ENCODE measurements at places on chromosomes 6 and 20.
A peak's percentile ranks its signal among the peaks of the same experiment; 100 is the strongest.

DNA sequence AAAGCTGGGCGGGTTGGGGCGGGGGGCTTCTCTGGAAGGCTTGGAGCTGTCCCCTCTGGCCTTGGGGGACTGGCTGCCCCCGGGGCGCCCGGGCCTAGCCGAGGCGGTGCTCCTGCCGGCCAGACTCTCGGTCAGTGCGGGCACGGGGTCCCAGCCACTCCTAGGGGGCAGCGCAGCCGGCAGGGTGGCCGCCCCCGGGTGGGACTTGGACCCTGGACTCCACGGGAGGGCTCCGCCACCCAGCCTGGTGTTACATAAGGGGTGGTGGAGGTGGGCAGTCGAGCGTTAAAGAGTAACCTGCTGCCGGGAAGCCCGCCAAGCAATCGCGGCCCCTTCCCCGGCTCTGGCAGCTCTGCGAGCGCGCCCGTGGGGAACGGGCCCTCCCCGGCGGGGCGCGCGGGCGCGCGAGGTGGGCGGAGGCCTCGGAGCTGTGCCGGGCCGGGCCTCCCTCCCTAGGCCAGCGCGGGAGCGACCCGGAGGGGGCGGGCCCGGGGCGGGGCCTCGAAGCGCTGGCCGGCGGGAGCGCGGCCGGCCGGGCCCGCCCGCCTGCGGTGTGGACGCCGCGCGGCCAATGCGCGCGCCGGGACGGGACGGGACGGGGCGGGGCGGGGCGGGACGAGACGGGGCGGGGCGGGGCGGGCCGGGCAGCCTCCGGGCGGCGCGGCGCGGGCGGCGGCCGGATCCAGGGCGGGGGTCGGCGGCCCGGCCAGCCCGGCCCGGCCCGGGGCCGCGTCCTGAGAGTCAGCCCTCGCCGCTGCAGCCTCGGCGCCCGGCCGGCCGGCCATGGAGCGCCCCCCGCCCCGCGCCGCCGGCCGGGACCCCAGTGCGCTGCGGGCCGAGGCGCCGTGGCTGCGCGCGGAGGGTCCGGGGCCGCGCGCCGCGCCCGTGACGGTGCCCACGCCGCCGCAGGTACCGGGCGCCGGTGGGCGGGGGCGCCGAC, at the start of gene SLC2A4RG:
SLC2A4RG (plus strand) TSS at position 647 of the 940 bp plus-strand sequence; CDS start at position 784, 137 bp downstream.
- no peak for DNase-seq

DNA sequence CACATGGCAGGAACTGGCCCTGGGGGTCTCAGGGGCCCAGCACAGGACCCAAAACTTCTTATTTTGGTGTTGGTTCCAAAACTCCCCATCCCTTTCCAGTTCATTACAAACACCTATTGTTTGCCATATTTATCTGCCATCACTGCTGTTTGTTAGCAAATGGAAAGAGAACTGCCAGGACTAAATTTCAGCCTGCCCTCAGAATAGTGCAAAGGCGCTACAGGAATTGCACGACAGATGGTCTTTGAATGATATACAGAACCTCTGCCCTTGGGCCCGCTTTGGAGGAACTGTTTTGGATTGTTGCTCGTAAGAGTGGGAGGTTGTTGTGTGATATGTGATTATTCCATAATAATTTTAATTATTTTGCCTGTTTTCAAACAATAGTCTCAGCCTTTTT, 199.0 kb upstream of the FBXL4 start:
- no peak for DNase-seq

GRCh38 chr6:156028335-156029131, 572.9 kb upstream of the NOX3 start:
- peak; percentile 18 for DNase-seq

DNA sequence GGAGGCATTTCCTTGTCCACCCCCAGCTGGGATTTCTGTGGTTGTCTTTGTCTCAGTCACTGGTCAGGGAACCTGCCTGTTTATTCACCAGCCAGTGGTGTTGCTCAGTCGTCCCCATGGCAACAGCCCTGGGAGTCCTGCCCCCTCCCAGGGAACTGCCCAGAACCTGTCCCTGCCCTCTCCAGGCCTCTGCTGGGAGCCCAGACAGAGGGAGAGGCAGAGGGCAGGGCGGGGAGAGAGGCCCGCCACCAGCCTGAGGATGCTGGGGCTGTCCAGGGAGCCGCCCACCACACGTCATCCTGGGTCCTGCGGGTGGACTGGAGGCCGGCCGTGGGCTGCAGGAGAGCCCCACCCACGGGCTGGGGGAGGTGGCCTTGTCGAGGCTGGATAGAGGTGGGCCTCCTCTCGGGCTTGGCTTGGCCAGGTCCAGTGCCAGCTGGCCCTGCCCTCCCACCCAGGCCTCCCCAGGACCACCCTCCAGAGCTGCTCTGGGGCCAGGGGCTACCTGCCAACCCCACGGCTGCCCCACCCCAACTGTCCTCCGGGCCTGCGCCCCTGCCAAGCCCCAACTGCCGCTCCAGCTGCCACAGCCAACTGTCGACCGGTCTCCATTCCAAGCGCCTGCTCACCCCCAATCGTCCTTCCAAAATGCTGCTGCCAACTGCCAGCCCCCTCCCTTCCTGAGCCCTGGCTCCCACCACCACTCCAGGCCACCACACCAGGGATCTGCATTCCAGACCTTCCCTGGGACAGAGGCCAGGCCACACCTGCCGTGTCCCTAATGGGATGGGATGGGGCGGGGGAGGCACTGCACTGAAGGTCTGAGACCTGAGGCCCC, 4.2 kb upstream of the ZBTB46 start:
- peak; percentile 78 for DNase-seq

DNA sequence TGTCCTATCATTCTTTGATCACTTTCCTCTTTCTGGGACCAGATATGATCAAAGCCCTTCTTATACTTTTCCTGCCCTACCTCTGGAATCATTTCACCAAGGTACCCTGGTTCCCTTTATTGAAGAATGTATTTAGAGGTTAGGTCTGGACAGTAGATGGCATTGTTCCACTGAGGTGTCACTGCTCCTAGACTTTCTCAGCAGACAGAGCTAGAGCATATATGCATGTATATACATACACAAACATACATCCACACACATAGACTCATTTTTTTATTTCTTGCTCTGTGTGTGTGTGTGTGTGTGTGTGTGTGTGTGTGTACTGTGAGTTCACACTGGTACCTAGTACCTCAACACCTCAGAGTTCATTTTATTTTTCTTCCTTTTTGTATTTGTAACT, 40.9 kb downstream of the PTPRA start:
- no peak for DNase-seq

- no peak for DNase-seq
Observed at GRCh38 chr6:2651961-2652360, 98.8 kb downstream of the MYLK4 start.

DNA sequence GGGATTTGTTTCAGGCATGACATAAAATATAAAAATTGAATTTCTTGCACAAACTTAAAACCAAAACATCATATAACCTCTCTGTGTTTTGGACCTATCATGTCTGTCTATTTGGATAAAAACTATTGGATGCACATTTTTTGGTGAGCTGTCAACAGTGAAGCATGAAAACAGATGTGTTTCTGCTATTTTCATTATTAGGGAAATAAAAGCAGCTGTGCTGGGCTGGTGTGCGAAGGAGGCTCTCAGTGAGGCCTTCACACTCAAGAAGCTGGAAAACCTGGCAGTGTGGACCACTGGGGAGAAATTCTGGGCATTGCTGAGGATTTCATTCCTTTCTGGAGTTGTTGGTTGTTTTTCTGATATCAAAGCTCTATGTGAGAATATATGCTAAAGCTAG, 395.3 kb downstream of the GJA1 start:
- DNase-seq: no peak

GRCh38 chr6:157240960-157241311, 82.4 kb downstream of the TMEM242 start:
- DNase-seq: no peak

DNA sequence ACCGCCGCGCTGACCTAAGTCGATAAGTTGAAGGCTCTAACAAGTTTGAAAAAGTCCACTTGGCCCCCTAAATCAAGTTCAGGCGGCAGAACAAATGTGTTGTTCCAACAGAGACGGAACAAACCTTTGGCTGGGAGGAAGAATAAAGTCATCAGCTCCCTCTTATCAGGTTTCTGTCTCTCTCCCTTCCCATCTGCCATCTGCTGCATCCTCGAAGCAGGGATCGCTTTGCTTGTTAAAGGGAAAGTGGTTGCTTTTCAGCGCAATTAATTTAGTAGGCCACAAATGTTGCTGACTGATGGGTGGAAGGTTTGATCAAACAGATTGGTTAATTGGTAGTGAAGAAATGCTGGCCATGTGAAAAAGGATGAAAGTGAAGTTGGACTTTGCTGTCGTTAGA, 64.3 kb downstream of the CDH4 start:
- DNase-seq: no peak

DNA sequence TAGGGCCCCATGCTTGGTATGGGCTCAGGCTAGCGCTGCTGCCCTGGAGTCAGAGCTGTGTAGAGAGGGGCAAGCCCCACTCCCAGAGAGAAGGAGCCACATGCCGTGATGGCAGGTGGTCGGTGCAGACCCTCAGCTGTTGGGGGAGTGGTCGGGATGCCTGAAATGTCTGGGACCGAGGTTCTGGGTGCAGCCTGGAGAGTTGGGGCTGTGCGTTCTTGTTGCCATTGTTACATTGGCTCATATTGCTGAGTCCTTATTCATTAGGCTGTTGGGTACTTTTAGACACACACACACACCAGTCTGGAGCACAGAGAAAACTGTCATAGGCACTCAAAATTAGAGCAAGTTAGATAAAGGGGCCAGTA, 83.9 kb downstream of the UNC5CL start:
- no peak for DNase-seq

DNA sequence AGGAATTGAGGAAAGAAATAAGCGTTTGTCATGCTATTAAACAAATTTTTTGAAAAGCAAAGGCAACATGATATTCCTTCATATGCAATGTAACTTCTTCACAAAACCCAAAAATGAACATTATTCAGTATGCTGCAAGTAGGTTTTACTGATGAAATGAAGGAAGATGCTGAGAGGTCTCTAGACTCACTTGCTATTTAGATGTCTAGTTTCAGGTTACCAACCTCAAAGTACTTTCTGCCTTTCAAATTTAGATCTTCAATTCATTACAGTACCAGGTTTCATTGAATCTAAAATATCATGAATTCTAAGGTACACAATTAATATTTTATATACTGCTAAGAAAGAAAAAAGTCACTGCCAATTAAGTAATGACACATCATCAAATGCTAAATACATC, 39.9 kb downstream of the MYO6 start:
- no peak for DNase-seq

- DNase-seq: peak; percentile 53
Observed at GRCh38 chr6:56245903-56246351, 1.5 kb downstream of the COL21A1 start.

DNA sequence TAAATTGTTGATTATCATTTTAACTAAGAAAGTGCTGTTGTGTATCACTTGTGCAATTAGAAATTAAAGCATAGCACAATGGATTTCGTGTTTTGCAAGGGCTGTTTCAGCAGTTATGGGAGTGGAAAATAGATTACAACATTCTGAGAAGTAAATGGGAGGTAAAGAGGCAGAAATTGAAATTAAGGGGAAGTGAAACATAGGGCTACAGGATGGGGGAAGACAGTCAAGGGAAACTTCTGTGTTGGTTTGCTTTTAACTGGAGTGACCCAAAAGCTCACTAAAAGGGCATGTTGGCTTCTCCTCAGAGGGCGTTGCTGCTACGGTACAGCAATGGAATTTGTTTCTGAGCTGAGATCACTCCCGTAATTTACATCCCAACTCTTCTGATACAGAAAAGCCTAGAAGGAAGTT, 147.5 kb downstream of the BCAS1 start:
- DNase-seq: no peak

- DNase-seq: no peak
Observed at GRCh38 chr6:42896178-42896719, 16.8 kb downstream of the RPL7L1 start.

DNA sequence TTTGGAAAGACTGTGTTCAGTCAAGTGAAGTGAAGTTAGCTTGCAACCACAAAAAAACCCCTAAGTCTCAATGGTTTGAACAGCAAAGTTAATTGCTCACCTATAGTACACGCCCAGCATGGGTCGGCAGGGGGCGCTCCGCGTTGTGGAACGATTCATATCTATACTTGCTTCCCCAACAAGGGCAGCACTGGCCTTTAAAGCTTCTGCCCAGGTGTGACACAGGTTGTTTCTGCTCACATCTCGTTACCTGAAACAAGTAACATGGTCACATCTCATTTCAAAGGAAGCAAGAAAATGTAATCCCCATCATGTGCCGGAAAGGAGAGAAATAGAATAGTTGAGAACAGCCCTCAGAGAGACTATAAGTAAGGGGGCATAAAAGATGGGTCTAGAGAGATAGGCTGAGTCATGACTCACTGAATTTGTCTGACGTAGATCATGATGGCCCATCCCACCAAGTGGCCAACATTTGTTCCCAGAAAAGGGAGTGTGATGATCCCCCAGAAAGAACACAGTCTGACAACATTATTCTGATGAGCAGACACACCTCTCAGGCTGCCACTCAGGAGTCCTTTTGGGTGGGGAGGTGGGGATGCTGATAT, 29.0 kb downstream of the HNF4A start:
- DNase-seq: no peak

DNA sequence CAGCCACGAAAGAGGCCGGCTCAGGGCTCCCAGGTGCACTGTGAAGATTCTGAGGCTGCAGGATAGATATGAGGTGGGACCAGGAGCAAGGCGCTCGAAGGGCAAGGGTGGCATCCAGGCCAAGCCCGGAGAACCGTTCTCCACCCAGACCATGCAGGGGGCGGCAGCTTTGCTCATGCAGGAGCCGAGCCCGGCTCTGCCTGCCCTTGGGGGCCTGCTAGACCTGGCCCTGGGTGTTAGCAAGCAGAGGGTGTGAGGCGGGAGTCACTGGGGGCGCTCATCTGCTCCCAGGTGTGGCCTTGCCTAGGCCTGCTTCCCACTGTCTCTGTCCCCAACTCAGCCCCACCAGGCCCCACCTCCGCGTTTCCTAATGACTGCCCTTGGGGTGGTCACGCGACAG, 59.4 kb downstream of the WDR27 start:
- no peak for DNase-seq

- DNase-seq: no peak
Observed at GRCh38 chr20:21156266-21156665, 30.4 kb downstream of the KIZ start.

- no peak for DNase-seq
Observed at GRCh38 chr20:19510611-19511010, 247.4 kb upstream of the RIN2 start.

- no peak for DNase-seq
Observed at GRCh38 chr6:9766240-9766915, 648.5 kb downstream of the TFAP2A start.

DNA sequence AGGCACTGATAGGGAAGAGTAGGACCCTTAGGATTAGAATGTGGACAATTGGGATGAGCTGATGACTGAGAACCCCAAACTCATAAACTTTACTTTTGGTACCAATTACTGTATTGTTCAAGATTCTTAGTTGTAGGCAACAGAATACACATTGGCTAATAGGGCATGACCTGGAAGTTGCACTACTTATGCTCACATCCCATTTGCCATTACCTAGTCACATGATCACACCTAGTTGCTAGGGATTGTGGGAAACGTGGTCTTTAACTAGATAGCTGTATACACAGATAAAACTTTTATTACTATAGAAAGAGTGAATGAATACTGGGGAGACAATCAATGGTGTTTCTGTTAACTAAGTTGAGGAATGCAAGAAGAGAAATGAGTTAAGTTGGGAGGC, 113.4 kb upstream of the AKIRIN2 start:
- DNase-seq: no peak
